ENCODE measurements at places on chromosomes 6 and 20. TPM values are rescaled to one million over a fixed set of nuclear protein-coding genes. Genes with fewer than 3 reads are reported as not detected.

C6orf15 gene
- total RNA-seq: not detected

GNMT gene
- total RNA-seq: 1.5 TPM

HDGFL1 gene
- not detected for total RNA-seq

GTF3C6 gene
- total RNA-seq: 25.5 TPM

ARID1B gene
- total RNA-seq: 141 TPM

MEP1A gene
- not detected for total RNA-seq

GRCh38 chr6:129248946-129249345 is 366.0 kb downstream of the LAMA2 start:
- no peaks in the 10 kb centered on the region for H3K4me1 ChIP-seq
- no peak overlapping the region for H3K27ac ChIP-seq
- DNase-seq: no peak
- no peak overlapping the region for H3K4me3 ChIP-seq

DNA sequence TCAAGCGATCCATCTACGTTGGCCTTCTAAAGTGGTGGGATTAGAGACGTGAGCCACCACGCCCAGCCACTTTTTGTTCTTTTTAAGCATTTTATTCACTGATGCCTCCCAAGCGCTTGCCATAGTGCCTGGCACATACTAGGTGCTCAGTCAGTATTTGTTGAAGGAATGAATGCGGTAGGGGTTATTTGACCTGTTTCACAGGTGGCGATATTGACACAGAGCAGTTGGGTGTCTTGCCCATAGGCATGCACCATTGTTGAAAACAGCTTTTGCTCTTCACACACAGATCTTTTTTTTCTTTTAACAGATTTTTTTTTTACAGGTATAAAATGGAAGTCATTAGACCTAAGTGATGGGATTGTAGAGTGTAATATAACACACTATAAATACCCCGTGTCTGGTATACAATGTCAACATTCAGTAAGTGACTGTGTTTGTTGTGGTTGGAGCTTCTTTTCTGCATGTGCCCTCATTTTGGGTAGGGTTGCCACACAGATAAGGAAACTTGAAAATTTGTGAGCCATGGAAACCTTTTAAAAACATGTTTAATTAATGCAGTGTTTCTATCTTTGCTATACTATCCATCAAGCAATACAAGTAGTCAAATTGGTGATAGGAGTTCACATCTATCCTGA is 24.8 kb downstream of the RREB1 start:
- H3K36me3 ChIP-seq: no peaks in the 10 kb centered on the region
- H3K27me3 ChIP-seq: no peaks in the 10 kb centered on the region
- H3K27ac ChIP-seq: no peak overlapping the region
- no peak overlapping the region for H3K4me3 ChIP-seq
- no peak for DNase-seq
- peaks cover 42% of the 10 kb centered on the region for H3K4me1 ChIP-seq

DNA sequence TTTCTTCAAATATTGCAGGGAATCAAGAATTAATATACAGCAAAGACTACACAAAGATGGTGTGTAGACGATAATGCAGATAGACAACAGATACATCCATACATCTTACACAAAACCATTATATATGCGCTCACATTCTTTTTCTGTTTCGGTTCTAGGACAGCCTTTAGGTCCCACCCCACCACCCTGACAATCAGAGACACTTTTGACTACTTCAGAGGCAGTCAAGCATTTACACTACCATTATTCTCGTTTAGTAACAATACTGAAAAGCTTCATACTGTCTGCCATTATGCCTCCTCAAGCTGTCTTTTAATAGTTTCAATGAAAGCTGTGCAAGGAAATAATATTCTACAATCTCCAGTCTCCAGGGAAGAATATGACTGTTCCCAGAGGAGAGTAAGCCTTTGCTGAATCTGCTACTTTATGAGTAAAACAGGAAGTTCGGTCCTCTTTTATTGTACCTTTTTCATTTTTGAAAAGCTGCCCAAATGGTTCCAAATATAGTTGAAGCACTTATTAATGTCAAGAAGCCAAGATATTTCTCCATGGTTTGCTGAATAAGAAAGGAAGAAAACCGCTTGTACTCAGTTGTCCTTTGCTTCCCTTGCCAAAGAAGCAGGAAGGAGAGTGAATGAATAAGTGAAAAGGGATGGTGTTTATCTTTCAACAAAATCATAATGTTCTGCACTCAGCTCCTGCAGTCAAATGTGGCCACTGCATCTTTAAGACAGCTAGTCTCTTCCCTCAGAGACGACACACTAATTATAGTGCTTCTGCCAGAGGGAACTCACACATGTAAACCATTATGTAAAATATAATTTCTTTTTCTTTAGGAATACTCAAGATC is 468.3 kb downstream of the CDC5L start:
- no peak for DNase-seq
- no peaks in the 10 kb centered on the region for H3K27me3 ChIP-seq
- peaks cover 6% of the 10 kb centered on the region for H3K4me1 ChIP-seq
- H3K36me3 ChIP-seq: no peaks in the 10 kb centered on the region

GRCh38 chr6:142275236-142276006 is 26.4 kb upstream of the ADGRG6 start:
- H3K27ac ChIP-seq: no peak overlapping the region
- no peak for DNase-seq
- no peaks in the 10 kb centered on the region for H3K27me3 ChIP-seq
- H3K36me3 ChIP-seq: no peaks in the 10 kb centered on the region
- H3K4me3 ChIP-seq: no peak overlapping the region
- H3K4me1 ChIP-seq: no peaks in the 10 kb centered on the region

DNA sequence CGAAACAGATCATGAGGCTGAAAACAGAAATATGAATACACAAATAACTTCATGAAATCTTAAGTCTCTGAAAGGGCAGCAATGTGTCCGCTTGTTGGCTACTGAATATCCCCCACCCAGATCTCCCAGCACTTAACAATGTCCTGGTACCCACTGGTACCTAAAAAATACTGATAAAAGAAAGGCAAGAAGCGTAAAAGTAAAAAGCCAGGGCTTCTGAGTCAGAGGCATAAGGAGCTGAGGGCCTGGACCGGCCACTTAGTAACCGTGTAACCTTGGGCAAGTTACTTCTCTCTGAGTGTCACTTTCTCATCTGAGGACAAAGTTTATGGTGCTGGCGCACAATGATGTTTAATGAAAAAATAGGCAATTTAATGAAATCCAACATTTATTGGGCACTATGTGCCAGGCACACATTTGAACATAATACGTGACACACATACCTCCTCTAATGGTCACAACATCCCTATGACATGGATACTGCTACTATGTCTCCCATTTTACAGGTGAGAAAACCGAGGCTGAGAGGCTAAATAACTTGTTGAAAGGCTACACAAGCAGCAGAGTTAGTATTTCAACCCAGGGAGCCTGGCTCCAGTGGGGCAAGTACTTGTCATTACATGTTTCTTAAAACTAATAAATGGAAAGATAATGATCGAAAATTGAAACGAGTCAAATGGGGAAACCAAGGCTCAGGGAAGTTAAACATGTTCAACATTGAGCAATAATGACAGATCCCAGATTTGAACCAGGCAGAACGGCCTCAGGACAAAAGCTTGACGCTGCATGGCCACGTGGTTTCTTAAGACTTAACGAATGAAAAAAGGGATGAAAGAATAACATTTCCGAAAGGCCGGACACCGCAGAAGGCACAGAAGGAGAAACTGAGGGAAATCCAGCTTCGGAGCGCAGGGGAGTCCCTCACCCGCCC is 828 bp downstream of the TP53RK start:
- peak overlapping the region; percentile 77 for H3K4me3 ChIP-seq
- no peak for DNase-seq
- H3K27ac ChIP-seq: peak overlapping the region; percentile 93
- H3K36me3 ChIP-seq: no peaks in the 10 kb centered on the region
- H3K4me1 ChIP-seq: peaks cover 49% of the 10 kb centered on the region

- no peak for DNase-seq
- H3K4me1 ChIP-seq: no peaks in the 10 kb centered on the region
- no peaks in the 10 kb centered on the region for H3K27me3 ChIP-seq
- H3K4me3 ChIP-seq: no peak overlapping the region
- H3K27ac ChIP-seq: no peak overlapping the region
- no peaks in the 10 kb centered on the region for H3K36me3 ChIP-seq
Measured at GRCh38 chr6:149651056-149651455, 2.5 kb upstream of the KATNA1 start.

DNA sequence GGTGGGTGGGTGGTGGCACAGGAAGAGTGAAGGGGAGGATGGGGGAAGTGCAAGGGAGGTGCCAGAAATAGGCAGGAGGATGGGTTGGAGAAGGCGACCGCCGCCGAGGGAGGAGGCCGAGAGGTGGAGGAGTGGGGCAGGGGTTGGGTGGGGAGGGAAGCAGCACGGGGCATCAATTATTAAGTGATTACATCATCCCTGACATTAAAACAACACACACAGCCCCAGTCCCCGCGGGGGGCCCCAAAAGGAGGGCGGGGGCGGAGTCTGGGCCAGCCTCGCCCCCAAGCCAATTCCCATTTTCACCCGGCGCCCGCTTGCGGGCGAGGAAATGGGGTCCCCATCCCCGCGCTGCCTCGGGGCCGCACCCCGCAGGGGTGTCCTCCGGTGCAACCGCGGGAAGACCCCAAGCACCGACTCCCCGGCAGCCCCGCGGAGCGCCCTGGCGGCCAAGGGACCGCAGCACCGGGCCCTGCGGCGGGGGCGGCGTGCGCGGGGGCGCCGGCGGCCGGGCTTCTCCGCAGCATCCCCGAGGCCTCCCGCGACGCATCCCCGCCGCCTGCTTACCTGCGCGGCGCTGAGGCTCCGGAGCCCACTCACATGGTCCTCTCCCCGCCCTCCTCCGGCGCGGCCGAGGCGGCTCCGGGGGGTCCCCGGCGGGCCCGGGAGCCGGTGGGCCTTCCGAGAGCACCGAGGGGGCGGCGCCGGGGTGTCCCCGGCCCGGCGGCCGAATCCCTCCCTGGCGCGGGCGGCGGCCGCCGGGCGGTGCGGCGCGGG is 663 bp downstream of the FYN start:
- DNase-seq: no peak
- H3K4me1 ChIP-seq: peaks cover 37% of the 10 kb centered on the region
- H3K27me3 ChIP-seq: no peaks in the 10 kb centered on the region
- no peaks in the 10 kb centered on the region for H3K36me3 ChIP-seq
- H3K4me3 ChIP-seq: peak overlapping the region; percentile 90

DNA sequence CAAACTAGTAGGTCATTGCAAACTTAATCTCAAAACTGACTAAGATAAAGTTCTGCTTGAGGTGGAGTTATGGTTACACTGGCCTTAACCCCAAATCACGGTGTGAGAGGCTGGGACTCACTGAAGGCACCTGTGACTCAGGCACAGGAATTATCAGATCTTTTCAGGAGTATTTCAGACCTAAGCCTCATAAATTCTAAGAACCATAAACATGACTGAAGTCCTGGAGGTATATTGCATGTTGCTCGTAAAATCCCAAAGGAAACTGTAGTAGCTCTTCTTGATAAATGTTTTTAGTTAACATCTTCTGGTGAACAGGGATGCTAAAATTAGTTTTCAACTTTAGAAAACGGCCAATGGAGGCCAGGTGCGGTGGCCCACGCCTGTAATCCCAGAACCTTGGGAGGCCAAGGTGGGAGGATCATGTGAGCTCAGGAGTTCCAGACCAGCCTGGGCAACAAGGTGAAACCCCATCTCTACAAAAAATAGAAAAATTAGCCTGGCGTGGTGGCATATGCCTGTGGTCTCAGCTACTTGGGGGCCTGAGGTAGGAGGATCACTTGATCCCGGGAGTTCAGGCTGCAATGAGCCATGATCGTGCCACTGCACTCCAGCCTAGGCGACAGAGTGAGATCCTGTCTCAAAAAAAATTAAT is 36.5 kb downstream of the DZANK1 start:
- no peak overlapping the region for H3K27ac ChIP-seq
- DNase-seq: no peak
- H3K36me3 ChIP-seq: no peaks in the 10 kb centered on the region
- H3K4me3 ChIP-seq: no peak overlapping the region
- H3K4me1 ChIP-seq: no peaks in the 10 kb centered on the region

GRCh38 chr6:150749091-150749670 is 116.3 kb upstream of the MTHFD1L start:
- H3K4me3 ChIP-seq: no peak overlapping the region
- no peaks in the 10 kb centered on the region for H3K36me3 ChIP-seq
- H3K4me1 ChIP-seq: no peaks in the 10 kb centered on the region
- DNase-seq: no peak

DNA sequence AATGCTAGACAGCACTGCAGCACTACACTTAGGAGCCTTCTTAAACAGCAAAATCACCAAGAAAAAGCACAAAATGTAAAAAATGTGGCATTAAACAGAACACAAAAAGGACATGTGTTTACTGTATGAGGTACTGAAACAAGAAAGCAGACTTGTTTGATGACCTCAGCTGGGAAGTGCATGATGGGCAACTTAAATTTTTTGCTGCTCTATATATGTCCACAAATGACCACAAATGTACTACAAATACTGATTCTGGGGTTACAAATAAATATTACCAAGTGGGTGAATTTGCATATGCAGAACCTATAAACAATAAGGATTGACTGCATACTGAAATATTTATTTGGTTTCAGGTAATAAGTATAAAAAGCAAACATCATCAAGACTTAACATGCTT is 13.1 kb downstream of the RAB23 start:
- no peaks in the 10 kb centered on the region for H3K4me1 ChIP-seq
- no peak overlapping the region for H3K27ac ChIP-seq
- H3K36me3 ChIP-seq: no peaks in the 10 kb centered on the region
- DNase-seq: no peak
- no peaks in the 10 kb centered on the region for H3K27me3 ChIP-seq

- no peak for DNase-seq
- peaks cover 24% of the 10 kb centered on the region for H3K4me1 ChIP-seq
- H3K27me3 ChIP-seq: no peaks in the 10 kb centered on the region
- peak overlapping the region; percentile 50 for H3K27ac ChIP-seq
- H3K4me3 ChIP-seq: peak overlapping the region; percentile 56
Measured at GRCh38 chr6:27872642-27873020, 39.6 kb downstream of the OR2B2 start.

GRCh38 chr6:132357120-132357519 is 44.2 kb downstream of the MOXD1 start:
- no peak overlapping the region for H3K4me3 ChIP-seq
- no peak overlapping the region for H3K27ac ChIP-seq
- no peaks in the 10 kb centered on the region for H3K36me3 ChIP-seq
- no peaks in the 10 kb centered on the region for H3K27me3 ChIP-seq
- no peak for DNase-seq

- H3K4me1 ChIP-seq: peaks cover 19% of the 10 kb centered on the region
- no peaks in the 10 kb centered on the region for H3K27me3 ChIP-seq
- no peak for DNase-seq
- peak overlapping the region; percentile 7 for H3K27ac ChIP-seq
- H3K36me3 ChIP-seq: no peaks in the 10 kb centered on the region
Measured at GRCh38 chr6:138592749-138593123, 93.4 kb upstream of the NHSL1 start.

DNA sequence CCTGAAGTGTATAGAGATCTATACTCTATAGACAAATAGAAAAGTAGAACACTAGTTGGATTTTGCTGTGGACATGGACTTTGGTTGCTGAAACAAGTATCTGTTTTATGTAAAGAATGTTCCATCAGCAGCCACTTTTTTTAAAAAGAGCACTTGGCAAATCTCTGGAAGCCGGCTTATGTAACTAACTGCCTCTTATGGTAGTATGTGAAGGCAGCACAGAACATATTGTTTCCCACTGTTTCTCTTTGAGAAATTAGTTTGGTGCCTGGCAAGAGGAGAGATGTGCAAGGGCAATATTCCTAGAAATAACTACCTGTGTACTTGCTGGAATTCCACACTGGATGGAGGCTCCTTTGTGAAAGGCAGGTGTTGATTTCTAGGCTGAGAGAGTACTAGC is 242.3 kb upstream of the PREP start:
- H3K27me3 ChIP-seq: no peaks in the 10 kb centered on the region
- peaks cover 18% of the 10 kb centered on the region for H3K4me1 ChIP-seq
- H3K4me3 ChIP-seq: no peak overlapping the region
- DNase-seq: no peak
- no peak overlapping the region for H3K27ac ChIP-seq
